ENCODE measurements at places on chromosomes 6 and 20.
A peak's percentile ranks its signal among the peaks of the same experiment; 100 is the strongest.

GRCh38 chr6:125287718-125288117 lies 14.0 kb downstream of the HDDC2 start:
- no peak for DNase-seq

DNA sequence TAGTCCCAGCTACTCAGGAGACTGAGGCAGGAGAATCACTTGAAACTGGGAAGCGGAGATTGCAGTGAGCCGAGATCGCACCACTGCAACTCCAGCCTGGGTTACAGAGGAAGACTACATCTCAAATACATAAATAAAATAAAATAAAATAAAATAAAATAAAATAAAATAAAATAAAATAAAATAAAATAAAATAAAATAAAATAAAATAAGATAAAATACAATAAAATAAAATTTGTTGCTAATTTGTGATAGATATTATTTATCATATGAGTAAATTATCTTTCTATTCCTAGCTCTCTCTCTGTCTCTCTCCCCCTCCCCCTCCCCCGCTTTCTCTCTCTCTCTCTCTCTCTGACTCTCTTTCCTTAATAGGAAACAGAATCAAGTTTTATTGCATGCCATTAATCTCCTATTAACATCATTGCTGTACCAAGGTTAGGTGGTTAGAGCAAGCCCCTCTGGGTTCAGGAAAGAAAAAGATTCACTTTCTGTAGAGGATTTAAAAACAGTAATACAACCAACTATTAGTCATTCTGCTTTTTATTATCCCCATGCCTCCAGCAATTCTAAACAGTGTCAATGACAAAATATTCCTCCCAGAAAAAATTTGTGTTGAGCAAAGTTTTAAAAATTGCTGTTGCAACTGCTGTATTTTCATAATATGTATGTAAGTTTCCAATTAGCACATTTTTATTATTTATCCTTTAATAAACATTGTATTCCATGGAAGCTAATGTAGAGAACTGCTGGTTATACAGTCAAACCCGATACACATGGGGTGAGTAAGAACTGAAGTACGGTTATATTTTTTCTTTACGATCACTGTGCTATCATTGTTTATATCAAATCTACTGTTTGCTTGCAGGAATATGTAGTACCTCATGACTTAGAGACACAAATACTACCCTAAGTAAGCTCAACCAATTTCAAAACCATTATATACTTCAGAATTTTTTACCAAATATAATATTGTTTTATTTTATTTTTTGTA lies 22.1 kb downstream of the BMP5 start:
- DNase-seq = no peak

DNA sequence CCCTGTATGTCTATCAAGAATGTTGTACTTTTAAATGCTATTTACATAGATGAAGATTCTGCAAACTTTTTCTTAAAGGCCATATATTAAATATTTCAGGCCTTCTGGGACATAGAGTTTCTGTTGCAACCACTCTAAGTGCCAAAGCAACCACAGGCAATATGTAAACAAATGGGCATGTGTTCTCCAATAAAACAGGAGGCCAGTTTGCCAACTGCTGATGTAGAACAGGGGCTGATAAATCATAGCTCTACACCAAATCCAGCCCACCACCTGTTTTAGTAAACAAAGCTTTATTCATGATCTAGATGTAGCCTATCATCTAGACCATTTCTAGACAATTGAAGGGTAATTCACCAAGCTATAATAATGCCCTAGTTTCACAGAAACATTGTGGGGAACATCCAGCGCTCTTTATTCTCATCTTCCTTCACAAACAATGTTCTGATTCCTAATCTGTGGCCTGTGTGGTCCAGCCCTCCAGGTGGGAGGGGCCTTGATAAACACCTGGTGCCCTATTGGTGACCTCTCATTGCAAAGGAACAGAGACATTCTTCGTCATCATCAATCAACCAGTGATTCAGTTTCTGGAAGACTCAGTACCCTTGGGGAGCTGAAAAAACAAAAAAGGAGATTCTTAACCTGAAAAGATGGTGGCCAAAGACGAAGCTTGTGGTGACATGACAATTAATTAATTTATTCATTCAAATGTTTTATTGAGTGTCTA lies 80.2 kb downstream of the PREP start:
- peak; percentile 71 for DNase-seq

GRCh38 chr20:47150403-47151152 lies 205.9 kb downstream of the ZMYND8 start:
- peak; percentile 84 for DNase-seq

DNA sequence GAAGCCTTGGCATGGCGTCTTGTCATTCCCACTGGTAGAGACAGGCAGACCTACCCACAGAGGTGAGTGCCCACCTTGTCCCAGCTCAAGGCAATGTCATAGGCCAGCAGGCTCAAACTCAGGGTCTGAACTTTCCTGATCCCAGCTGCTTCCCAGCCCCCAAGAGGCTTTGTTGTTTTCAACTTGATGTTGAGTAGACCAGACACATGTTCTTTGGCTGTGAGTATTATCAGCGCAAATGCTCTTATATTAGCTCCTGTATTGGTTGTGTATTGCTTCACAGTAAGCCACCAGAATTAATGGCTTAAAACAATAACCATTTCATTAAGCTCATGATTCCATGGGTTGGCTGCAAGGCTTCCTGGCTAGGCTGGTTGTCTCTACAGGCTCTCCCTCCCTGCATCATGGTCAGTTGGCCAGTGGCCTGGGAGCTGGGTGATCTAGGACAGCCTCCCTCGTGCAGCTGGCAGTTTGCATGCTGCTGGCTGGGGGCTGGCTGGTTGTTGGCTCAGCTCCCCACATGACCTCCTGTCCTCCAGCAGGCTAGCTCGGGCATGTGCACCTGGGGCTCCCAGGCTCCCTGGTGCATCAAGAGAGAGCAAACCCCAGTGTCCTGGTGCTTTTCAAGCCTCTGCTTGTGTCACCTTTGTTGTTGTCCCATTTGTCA lies 21.6 kb downstream of the TOX2 start:
- DNase-seq = no peak

- DNase-seq = no peak
Observed at GRCh38 chr20:15703171-15703911, 869.9 kb downstream of the KIF16B start.

- no peak for DNase-seq
Observed at GRCh38 chr6:15539722-15540270, 123.0 kb downstream of the DTNBP1 start.

- DNase-seq = no peak
Observed at GRCh38 chr6:96022225-96022624, 6.5 kb downstream of the FUT9 start.

GRCh38 chr6:12001004-12001705 lies 11.0 kb upstream of the HIVEP1 start:
- DNase-seq = peak; percentile 86

GRCh38 chr6:4102687-4103244 lies 23.8 kb upstream of the FAM217A start:
- DNase-seq = peak; percentile 13

- DNase-seq = peak; percentile 6
Observed at GRCh38 chr6:87396595-87397392, 11.0 kb upstream of the CFAP206 start.

DNA sequence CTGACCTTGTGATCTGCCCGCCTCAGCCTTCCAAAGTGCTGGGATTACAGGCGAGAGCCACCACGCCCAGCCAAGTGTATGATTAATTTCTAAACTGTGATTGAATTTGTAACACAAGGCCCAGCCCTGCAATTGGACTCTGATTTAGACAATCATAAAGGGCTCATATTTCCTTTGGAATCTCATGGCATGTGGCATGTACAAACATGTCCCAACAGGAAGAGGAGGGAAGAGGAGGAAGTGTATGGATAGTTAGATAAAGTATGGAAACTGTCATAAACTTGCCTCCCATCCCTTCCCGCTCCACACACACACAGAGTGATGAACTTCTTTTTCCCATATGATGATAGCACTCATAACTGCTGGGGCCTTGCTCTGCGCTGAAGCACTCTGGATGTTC lies 27.2 kb upstream of the QKI start:
- DNase-seq = no peak

GRCh38 chr6:144013486-144013909 lies 5.4 kb upstream of the PLAGL1 start:
- peak; percentile 91 for DNase-seq

DNA sequence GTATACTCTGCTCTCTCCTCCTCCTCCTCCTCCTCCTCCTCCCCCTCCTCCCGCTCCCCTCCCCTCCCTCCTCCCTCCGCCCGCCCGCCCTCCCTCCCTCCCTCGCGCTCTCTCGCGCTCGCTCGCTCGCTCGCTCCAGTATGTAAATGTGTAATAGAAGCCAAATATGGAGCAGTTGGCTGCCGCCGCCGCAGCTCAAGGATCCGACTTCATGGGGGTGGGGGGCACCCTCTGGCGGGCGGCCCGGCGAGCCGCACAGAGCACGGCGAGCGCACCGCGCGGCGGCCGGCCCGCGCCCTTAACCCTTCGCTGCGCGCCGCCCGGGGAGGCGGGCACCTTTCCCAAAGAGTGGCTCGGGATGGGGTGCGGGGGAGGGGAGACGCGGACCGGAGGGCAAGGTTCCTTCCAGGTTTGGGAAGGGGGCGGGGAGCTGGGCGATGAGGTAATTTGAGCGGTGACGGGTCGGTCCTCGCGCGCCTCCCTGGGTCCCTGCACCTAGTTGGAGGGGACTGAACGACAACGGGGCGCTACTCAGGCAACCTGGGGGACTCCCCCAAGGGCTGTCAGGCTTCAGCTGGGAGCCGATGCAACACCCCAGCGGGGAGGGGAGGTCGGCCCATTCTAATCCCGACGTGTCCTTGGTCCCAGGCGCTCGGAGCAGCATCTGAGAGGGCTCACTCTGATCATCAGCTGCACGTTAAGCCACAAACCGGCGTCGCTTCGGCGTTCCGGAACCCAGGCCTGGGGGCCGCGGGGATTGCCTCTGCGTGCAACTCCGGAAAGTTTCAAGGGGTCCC lies 409 bp upstream of the ATXN1 start:
- DNase-seq = peak; percentile 95

DNA sequence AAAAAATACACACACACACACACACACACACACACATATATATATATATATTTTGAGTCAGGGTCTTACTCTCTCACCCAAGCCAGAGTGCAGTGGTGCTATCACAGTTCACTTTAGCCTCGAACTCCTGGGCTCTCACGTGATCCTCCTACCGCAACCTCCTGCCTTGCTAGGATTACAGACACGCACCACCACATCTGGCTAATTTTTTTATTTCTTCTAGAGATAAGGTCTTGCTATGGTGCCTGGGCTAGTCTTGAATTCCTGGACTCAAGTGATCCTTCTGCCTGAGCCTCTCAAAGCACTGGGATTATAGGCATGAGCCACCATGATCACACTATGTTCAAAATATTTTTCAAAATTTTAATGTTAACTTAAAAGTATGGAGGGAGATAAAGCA lies 43.5 kb downstream of the NUP153 start:
- no peak for DNase-seq

DNA sequence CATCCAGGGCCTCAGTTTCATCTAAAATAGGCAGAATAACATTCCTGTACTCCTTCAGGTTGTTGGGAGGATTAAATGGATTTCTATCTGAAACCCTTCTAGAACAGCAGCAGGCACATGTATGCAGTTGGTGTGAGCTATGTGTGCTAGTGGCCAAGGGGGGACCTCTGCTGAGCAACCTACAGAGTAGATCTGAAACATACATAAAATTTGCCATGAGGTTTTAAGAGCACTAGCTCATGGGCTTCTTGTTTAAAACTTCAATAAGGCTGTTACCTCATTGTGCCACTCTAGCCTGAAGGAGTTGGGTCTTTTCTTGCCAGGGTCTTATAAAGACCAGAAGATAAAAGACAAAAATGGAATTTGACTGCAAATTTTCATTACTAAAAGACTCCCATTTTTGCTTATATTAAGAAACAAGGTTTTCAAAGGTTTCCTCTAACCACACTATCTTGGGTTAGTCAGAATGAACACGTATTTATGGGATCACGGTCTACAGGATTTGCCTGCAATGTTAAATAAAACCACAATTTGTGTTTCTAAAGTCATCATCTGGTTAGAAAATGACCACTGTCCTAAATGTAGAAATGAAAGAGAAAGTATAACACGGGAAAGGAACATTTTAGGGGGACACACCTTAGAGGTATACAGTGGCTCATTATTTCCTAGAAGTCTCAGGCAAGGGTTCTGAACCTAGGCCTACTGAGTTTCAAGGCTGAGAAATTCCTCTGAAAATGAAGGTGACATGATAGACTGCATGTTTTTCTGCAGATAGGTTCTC lies 144.9 kb upstream of the OLIG3 start:
- DNase-seq = no peak

DNA sequence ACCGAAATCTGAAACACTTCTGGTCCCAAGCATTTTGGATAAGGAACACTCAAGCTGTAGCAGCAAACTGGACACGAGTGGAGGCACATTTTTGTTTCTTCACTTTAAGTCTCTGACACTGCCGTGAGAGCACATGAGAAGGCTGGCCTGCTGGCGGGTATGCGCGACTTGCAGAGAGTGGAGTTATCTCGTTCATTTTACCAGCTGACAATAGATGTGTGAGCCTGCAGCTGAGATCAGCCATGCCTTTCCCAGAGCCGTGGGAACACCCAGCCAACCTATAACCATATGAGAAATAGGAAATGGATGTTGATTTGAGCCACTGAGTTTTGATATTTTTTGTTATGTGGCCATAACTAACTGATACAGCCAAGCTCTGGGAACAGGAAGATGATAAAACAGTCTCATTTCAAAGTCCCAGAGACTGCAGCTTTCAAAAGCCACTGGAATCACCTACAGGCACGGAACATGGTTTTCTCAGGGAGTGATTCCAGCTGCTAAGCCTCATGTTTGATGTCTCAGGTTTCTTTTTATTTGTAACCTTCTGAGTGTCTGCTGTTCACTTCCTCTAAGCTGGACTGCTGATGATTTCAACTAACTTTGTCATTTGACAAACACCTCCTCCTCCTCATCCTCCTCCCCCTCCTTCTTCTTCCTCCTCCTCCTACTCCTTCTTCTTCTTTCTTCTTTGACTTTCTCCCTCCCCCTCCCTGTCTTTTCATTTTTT lies 28.6 kb upstream of the LAMP5 start:
- no peak for DNase-seq

GRCh38 chr6:40444312-40444711 lies 142.9 kb downstream of the LRFN2 start:
- DNase-seq = no peak

GRCh38 chr20:62367136-62367632 lies at the start of gene LAMA5:
TSS of gene LAMA5 (minus strand) at chr20:62367312. CDS start at chr20:62367245, 67 bp downstream.
- DNase-seq = peak; percentile 59

- DNase-seq = no peak
Observed at GRCh38 chr6:37535428-37535758, 35.7 kb upstream of the CCDC167 start.

- peak; percentile 93 for DNase-seq
Observed at GRCh38 chr6:26322645-26323482, 42.1 kb upstream of the BTN3A2 start.

- peak; percentile 75 for DNase-seq
Observed at GRCh38 chr20:47102629-47103028, 208.0 kb downstream of the EYA2 start.
